ENCODE measurements at places on chromosomes 16 and 17.

- no peak for DNase-seq
These were observed 58.3 kb downstream of the ABCC1 start for GRCh38 chr16:16007743-16008111.

- DNase-seq: no peak
These were observed 305.4 kb downstream of the MAF start for GRCh38 chr16:79295162-79295561.

GRCh38 chr16:69499541-69500230 is 66.1 kb upstream of the NFAT5 start:
- DNase-seq: no peak

DNA sequence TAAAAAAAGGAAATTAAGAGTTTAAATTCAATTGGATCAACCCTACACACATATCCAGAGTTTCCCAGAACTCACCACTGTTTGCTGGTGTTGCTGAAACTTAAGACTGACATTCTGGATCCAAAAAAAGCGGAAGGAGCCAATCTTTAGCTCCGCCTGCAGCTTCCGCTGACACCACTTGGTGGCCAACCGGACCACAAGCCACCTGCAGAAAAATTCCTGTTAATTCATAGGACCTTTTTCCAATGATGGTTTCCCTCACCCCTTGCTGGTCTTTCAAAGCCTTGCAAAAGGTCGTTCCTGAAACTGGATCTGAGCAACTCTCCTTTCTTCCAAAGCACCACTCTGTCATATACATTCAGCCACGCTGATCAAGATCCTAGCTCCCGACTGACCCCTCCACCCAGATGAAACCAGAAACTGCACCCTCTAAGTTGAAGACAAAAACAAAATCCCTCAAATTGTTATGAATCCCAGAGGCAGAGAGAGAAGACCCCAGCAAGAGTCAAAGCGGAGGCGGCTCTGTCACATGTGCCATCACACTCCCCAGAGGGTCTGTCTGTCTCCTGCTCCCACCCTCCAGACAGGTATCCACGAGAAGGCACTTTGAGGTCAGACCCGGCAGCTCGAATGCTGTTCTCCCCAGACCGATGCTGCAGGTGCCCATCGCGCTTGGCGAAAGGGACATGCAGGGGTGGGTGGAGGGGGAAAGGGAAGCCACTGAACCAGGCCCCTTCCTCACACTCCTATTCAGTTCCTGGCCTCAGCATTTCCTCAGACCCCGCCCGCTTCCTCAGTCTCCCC is 773 bp downstream of the BLTP2 start:
- peak; percentile 60 for DNase-seq

GRCh38 chr16:77190190-77190477 is 856 bp upstream of the MON1B start:
- DNase-seq: no peak
